ENCODE measurements at places on chromosomes 5 and 9. TPM values are rescaled to one million over a fixed set of nuclear protein-coding genes. Genes with fewer than 3 reads are reported as not detected.

The GBGT1 gene
- total RNA-seq: 14.0 TPM

The PCDHGA7 gene
- total RNA-seq: 4.1 TPM

The ATP10B gene
- 0.74 TPM for total RNA-seq

DNA sequence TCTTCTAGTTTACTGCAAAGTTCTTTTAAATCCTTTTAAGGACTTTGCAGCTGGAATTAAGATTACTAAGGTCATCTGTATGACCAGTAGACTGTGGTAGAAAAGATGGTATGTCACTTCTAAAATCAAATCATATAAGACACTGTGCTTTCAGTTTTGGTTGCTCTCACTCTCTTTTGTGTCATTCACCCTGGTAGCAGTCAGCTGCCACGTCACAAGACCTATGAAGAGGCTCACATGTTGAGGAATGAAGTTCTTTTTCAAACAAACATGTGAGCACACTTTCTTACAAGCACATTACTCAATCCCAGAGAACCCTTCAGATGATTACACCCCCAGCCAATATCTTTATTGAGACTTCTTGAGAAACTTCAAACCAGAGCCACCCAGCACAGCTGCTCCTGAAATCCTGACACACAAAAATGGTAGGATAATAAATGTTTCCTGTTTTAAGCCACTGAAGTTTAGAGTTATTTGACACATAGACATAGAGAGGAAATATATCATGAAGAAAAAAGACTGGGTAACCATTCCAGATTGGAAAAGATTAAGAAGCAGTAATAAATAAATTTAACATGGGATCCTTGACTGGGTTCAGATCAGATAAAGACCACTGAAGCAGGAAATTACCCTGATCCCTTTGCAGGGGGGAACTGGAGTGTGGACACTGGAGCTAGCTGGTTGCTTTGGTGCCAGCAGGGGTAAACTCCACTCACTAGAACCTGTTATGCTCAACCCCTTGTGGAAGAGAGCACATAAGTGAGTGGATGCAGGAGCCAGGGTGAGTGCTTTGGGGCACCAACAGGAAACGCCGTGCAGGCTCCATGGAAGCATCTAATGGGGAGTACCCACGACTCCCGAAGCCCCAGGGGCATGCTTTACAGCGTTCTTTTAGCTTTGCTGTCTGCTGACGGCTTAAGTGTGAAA, 64.1 kb downstream of the SLCO4C1 start:
- DNase-seq: no peak

GRCh38 chr5:97124335-97124734, 18.1 kb downstream of the LIX1 start:
- DNase-seq: no peak

DNA sequence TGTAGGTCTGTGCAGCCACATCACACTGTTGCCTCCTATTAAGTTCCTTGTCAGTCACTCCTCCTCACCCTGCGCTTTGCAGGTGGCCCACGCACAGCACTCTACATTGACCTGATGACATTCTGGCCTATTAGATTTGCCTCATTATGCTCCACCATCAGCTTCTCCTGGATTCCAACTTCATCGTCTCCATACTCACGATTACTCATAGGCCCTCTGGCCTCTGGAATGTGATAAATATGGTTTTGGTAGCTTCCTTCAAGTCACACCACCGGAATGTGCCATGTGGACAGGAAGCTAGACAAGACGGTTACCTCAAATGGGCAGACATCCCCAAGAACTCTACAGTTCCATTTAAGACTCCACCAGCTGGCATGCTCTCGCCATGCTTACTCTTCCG, 158.0 kb upstream of the LHFPL2 start:
- no peak for DNase-seq

Data from prostate gland (tissue), 2 donors.